ENCODE measurements at places on chromosomes 5 and 9.

DNA sequence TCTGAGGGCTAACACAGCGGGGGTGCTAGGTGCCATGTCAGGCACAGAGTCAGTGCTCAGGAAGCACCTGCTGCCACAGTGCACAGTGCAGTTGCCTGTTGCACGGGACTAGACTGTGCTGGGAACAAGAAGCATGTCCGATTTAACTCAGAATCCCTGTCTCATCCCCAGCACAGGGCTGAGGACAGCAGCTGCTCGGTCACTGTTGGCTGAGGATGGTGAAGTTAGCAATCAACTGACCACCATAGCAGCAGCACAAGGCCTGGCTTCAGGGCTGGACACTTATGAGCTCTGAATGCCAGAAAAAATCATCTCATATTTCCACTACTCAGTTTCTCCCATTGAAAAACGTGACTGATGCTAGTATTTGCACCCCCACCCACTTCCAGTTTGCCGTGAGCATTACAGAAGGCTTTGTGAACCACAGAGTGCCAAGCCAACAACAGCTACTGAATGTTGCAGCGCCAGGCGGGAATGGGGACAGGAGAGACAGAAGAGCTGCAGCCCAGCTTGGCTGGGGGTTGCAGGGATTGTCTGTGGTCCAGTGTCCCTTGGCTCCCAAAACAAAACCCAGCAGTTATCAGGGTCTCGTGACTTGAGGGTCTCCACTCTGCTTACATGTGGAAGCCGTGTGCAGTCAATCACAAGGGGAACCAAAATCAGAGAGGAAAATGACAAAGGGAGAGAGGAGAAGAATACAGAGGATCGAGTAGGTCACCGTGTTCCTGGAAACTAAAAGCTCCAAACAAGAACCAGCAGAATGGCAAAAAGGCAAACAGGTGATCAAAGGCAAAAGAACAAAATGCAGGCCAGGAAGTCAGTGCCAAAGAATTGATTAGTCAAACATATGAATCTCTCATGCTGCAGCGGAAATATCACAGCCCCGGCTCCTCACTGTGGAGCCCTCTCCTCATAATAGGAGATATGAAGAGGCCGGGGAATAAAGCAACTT is 155.6 kb downstream of the CRB2 start:
- no peak for DNase-seq

- no peak for DNase-seq
These were observed 184.4 kb upstream of the CCNG1 start for GRCh38 chr5:163252950-163253349.

DNA sequence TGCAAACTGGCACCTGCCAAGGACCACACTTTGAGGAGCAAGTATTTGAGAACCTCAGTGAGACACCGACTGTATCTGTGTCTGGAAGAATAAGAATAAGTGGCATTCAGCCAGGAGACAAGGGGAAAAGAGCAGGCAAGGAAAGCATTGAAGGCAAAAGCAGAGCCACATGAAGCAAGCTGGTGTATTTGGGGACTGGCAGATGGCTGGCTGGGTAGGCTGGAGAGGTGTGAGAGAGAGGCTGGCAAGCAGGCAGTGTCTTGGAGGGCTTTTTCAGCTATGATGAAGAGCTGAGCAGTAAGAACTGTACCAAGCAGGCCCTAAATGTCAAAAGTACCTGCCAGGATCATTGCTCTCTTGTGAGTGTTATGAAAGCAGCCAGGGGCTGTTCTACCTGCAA is 14.1 kb upstream of the C5orf58 start:
- DNase-seq: no peak

- no peak for DNase-seq
These were observed 23.4 kb downstream of the GLT6D1 start for GRCh38 chr9:135615666-135616618.

- DNase-seq: no peak
These were observed 406.0 kb downstream of the HINT1 start for GRCh38 chr5:130759061-130759460.

GRCh38 chr5:77210091-77210963 is at the start of gene PDE8B:
PDE8B (plus strand) TSS chr5:77210680; CDS start chr5:77210926, 246 bp downstream.
- peak; percentile 47 for DNase-seq

- DNase-seq: peak; percentile 4
These were observed 11.7 kb upstream of the OR13D1 start for GRCh38 chr9:104682642-104683041.

GRCh38 chr9:1554081-1555035 is 460.8 kb upstream of the SMARCA2 start:
- DNase-seq: no peak

DNA sequence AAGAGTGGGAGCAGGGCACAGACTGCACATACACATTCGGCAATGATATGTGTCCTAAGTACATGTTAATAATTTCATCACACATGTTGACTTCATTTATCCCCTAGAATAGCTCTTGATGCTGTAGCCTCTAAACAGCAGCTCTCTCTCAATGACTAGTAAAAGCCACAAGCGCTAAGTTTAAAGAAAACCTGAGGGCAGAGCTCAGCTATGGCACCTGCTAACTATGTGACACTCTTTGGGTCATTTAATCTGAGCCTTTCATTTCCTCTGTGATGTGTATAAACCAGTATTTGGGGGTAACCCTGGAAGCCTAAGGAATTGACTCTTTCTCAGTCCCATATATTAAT is 140.6 kb upstream of the MOCS2 start:
- DNase-seq: no peak

DNA sequence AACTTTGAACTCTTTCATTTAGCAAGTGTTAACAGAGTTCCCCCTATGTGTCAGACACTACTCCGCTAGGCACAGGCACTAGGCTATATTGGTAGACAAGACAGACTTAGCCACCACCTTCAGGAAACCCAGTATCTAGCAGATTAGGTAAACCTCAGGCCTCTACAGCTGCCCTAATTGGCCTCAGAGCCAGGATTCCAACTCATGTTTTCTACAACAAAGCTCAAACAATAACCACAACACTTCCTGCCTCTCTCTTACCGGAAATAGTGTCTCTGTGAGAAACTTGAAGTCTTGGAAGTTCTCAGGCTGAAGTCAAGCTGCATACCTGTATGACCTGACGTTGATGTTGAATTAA is 116.6 kb upstream of the SLC44A1 start:
- no peak for DNase-seq

- no peak for DNase-seq
These were observed 19.3 kb downstream of the MLANA start for GRCh38 chr9:5909976-5910375.

GRCh38 chr5:102582696-102583095 is 83.9 kb upstream of the SLCO6A1 start:
- no peak for DNase-seq

- DNase-seq: no peak
These were observed 62.6 kb downstream of the ANKRD55 start for GRCh38 chr5:56170557-56170956.

- no peak for DNase-seq
These were observed 25.9 kb downstream of the KIF2A start for GRCh38 chr5:62331921-62332320.

- DNase-seq: peak; percentile 57
These were observed 3.0 kb upstream of the DNAJB5 start for GRCh38 chr9:34986540-34987047.

- no peak for DNase-seq
These were observed 66.8 kb downstream of the RASGEF1C start for GRCh38 chr5:180142021-180142765.

DNA sequence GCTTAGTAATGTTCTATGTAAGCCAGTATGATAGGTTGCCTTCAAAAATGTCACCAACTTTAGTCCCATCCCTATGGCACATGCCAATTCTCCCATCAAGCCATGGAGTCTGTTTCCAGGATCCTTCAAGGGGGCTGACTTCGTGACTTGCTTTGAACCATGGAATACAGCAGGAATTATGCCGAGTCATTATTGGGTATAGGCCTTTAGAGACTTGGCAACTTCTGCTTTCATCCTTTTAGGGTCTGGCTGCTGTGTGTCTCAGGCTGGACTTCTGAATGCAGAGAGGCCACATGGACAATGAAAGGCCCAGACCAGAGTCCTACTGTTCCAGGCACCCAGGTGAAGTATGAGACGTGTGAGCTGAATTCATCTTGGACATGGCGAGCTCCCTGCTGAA is 109.8 kb downstream of the DENND1A start:
- DNase-seq: no peak

GRCh38 chr5:142644640-142645361 is 41.1 kb downstream of the FGF1 start:
- no peak for DNase-seq

GRCh38 chr5:173868096-173868880 is 19.9 kb upstream of the CPEB4 start:
- no peak for DNase-seq

GRCh38 chr5:74212336-74212735 is 428.2 kb downstream of the ENC1 start:
- DNase-seq: peak; percentile 16

DNA sequence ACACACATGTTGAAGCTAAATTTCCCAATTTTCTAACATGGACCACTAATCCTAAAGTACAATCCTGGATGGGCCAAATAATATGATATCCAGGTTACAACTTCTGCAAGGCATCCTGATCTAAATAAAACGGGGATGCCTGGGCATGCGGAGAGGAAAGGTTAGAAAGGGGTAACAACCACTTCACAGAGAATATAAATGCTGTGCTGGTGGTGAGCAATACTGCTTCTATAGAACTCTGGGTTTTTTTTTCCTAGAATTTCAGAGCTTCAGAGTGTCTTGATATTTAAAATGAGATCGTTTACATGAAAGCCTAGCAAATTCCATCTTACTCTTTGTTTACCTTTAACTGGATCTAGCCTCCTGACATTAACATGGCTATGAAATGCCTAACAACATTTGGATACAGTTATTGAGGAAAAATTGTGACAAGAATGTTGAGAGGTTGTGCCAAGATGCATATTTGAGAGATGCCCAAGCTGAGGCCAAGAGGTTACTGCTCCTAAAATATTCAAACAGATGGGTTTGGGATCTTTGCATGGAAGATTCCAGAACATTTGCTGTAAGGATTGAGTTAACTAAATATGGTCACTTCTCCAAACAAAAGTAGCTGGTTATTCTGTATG is 22.4 kb downstream of the TNFAIP8 start:
- no peak for DNase-seq

DNA sequence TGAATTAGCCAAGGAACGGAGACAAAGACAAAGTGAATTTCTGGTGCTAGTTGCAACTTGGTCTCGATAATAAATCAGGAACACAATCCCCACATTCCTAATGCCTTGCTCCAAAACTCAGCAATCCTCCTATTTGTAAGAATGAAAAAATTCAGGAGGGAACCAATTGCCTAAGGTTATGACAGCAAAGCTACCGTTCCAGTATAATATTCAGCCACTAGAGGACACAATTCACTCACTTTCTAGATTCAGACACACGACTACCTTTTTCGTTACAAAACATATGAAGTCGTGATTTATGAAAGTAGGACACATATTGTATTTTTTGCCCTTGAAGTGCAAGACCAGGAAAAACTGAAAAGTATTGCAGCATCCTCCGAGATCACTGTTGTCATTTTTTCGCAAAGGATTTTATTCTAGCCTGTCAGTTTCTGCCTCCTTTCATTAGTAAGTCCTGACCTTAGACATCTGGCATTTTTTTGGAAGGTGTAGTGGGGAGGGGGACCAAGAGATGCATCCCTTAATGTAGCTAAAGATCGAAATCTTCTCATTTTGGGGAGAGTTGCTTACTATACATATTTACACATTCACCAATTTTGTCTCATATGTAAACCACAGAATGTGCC is 133.1 kb downstream of the DOCK8 start:
- DNase-seq: no peak

DNA sequence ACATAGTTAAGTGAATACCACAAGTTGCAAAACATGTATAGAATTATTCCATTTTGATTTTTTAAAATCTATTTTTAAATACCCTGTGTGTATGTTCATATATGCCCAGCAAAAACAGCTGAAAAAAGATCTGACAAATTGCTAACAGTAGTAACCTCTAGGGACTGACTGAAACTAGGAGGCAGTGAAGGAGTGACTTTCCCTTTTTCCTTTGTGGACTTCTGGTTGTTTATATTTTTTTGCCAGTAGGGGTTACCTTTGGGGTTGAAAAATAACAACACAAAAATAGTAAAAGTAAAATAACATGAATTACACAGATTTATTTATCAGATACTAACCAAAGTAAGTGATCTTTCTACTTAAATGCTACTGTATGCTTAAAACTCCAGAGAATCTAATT is 2.9 kb downstream of the MEGF9 start:
- DNase-seq: no peak

DNA sequence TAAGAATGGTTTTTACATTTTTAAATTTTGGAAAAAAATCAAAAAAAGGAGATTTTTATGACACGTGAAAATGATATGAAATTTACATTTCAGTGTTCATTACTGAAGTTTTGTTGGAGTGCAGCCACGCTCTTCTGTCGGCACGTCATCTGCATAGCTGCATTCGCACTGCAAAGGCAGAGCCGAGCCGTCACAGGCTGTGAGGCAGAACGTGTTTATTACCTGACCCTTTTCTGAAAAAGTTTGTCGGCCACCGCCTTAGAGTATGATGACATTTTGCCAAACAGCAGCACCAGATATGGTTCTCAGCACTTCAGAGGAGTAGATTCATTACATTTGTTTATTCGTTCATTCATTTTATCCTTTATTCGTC is 24.1 kb downstream of the HRH2 start:
- DNase-seq: no peak

DNA sequence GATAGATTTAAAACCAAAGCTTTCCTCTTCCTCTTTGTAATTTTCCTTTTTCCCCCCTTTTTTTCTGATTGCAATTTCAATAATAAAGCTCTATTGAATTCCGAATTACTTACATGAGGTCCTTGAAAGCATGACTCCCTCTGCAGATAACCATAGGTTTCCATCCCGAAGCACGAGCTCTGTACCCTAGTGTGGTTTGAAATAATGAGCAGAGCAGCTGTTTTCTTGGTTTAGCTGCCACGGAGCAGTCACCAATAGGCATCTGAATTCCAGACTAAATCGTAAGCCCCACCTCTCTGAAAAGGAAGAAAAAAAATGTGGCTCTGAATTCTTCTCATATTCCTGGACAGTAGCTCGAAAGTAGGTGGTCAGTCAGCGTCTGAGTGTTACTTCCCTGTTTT is 18.5 kb upstream of the GNE start:
- DNase-seq: no peak

DNA sequence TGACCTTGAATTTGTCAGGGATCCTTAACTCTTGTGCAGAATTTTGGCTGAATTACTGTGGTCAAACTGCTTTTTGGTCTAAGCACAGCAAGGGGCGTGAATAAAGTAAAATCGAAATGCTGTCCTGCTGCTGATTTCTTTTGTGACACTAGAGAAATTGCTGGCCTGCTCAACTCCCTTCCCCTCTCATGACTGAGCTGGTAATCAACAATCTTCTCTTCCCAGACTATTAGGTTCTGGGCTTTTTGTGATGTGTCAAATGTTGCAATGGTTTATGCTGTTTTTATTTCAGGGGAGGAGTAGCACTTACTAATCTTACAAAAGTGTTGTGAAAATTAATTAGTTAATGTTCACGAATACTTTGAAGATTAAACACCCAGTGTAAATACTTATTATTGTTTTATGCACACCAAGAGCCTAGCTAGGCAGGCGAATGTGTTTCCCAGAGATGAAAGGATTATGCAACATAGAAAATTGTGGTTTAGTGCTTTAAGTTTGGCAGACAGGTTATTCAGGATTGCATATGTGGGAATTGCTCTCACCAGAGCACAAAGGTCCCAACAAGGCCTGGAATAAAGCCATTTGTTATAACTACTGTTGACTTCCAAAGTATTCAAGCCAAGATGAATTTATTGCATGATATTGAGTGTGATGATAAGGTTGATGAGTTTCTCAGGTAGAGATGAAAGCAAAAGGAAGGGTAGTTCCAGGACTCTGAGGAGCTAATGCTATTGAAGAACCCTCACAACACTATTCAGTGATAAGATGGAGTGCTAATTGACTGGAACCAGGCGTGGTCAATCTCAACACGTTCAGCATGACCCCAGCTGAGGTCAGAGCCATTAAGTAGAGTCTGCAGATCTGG is 280.7 kb upstream of the ZNF608 start:
- DNase-seq: no peak

All from nephron progenitor cell (in vitro differentiated cells).